ENCODE measurements at places on chromosomes 1 and 21. TPM values are rescaled to one million over a fixed set of nuclear protein-coding genes. Genes with fewer than 3 reads are reported as not detected.

Gene COL8A2
- total RNA-seq, result 5.0 TPM

Gene UBE2G2
- 64.7 TPM for total RNA-seq

Gene SDC3
- total RNA-seq, result 9.3 TPM

Gene USH2A
- total RNA-seq, result under 0.01 TPM

Gene MOV10
- total RNA-seq, result 36.6 TPM

Gene NBPF6
- not detected for total RNA-seq

Gene PRKCZ
- total RNA-seq, result 9.1 TPM

Gene RBM8A
- total RNA-seq, result 166 TPM

Gene C1QC
- not detected for total RNA-seq

Gene TFF2
- not detected for total RNA-seq

Gene WDR64
- total RNA-seq, result not detected

Gene MCL1
- total RNA-seq, result 217 TPM

Gene GBP6
- not detected for total RNA-seq

Gene RGS1
- total RNA-seq, result not detected

Gene AADACL3
- total RNA-seq, result not detected

Gene GBP7
- not detected for total RNA-seq

Gene KRTAP19-3
- not detected for total RNA-seq

Gene FAM72B
- 0.90 TPM for total RNA-seq

Gene PADI4
- total RNA-seq, result not detected

Gene DIO1
- total RNA-seq, result not detected

Gene AKR7A3
- total RNA-seq, result 0.15 TPM

Gene UTP11
- total RNA-seq, result 32.8 TPM

Gene NUDT4B
- 17.3 TPM for total RNA-seq

Gene APOBEC4
- total RNA-seq, result not detected

Gene SPOCD1
- total RNA-seq, result 7.0 TPM

Gene ACOT7
- 77.3 TPM for total RNA-seq

Gene NHLH1
- total RNA-seq, result not detected

Measured in smooth muscle cell of the coronary artery (primary cell).